ENCODE measurements at places on chromosomes 2 and 18.
A peak's percentile ranks its signal among the peaks of the same experiment; 100 is the strongest.

DNA sequence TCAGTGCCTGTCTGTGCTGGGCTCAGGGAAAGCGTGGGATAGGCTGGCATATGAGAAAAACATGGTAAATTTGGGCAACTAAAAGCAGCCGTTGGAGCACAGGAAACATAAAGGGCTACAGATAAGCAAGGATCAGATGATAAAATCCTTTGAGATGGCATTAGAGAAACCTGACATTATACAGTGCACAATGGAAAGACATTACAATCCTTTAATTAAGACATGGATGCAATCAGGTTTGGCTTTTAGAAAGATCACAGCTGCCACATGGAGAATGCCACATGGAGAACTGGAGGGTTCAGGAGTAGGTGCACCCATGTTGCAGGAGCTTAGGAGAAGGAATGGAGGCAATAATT is 117.3 kb downstream of the CDC42EP3 start:
- DNase-seq: no peak

- peak; percentile 6 for DNase-seq
Measured at GRCh38 chr2:231134910-231135655, 10.2 kb upstream of the HTR2B start.

- DNase-seq: no peak
Measured at GRCh38 chr2:235638541-235639427, 144.9 kb downstream of the AGAP1 start.

- no peak for DNase-seq
Measured at GRCh38 chr2:186058614-186059013, 320.0 kb downstream of the FSIP2 start.

GRCh38 chr2:133843551-133843950 is 275.3 kb upstream of the NCKAP5 start:
- no peak for DNase-seq

DNA sequence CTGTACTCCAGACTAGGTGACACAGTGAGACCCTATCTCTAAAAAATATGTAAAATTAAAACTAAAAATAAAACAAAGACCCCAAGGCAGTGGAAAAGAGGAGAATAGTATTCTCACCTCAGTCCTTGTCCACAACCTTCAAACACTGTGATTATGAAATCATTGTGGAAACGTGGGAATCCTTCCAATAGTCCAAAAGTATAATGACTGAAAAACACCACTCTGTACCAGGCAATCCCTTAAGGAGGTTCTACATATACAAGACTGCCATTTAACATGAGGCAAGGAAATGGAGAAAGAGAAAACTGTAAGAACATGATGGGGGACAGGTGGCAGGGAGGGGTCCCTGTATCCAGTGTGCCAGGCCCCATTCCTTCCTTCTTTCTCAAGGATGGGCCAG is 66.1 kb downstream of the ACVR1 start:
- DNase-seq: no peak

DNA sequence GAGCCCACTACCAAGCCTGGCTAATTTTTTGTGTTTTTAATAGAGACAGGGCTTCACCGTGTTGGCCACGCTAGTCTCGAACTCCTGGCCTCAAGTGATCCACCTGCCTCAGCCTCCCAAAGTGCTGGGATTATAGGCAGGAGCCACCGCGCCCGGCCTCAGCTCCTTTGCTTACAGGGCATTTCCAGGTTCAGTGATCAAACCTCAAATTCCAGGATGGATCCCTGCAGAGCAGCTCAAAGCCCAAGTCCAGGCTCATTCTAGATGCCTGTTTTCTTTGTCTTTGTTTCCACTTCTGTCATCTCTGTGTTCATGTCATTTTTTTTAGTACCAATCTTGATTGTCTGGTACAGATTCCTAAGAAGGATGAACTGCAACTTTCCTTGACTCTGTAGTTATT is 41.9 kb downstream of the TNFRSF11A start:
- DNase-seq: no peak

- DNase-seq: no peak
Measured at GRCh38 chr2:50929661-50930060, 102.3 kb downstream of the NRXN1 start.

DNA sequence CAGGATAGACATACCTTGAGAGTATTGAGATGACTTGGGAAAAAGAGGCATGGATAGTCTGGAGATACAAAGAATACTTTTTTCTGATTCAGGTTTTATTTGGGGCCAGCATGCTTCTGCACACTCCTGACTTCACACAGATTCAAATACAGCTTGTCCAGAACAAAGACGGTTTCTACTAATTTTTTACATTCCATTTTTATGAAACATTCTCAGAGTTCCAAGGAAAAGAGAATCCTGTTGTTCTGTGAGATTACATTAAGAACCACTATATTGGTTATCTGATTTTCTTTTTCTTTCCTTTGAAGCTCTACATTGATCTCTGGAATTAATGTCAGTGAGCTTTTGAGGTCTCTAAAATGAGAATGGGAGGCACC is 41.0 kb downstream of the PTPRM start:
- no peak for DNase-seq

- DNase-seq: no peak
Measured at GRCh38 chr18:7844418-7844817, 277.3 kb downstream of the PTPRM start.

GRCh38 chr2:129518937-129519336 is 460.5 kb upstream of the RAB6C start:
- DNase-seq: no peak

DNA sequence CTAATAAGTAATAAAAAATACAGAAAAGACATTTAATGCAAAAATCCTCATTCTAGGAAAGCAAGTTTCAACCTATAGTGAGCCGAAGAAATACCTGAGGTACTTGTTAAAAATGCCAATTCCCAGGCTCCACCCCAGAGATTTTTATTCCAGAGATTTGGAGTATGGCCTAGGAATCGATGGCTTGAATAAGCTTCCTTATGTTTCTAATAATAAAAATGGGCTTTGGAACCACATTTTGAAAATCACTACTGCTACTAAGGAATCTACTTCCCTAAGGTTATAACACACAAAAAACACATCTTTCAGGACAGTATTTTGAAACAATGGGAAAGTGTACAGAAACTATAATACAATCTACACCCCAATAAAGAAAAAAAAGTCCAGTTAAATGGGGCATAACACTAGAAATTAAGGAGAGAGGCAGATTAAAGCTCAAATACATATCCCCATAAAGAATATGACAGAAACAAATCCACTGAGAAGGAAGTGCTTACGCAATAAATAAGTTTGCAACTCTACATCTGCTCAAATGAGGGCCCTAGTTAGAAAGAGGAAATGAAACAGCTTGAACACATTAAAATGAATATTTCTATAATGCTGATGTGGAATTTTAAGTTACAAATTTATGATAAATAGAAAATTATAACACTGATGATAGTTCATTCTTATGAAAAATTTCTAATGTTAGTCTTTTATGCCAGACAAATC is 103.7 kb downstream of the EPB41L3 start:
- no peak for DNase-seq

- DNase-seq: no peak
Measured at GRCh38 chr2:86596118-86596517, 27.5 kb downstream of the RNF103 start.
